ENCODE measurements at places on chromosomes 4 and X. TPM values are rescaled to one million over a fixed set of nuclear protein-coding genes. Genes with fewer than 3 reads are reported as not detected.

Gene VCX3A
- polyA plus RNA-seq = 0.20 TPM

Gene AADAT
- polyA plus RNA-seq = 25.0 TPM

- DNase-seq = no peak
Observed at GRCh38 chr4:184395971-184396391, 78.4 kb downstream of the IRF2 start.

Gene DCX
- polyA plus RNA-seq = 2.2 TPM

DNA sequence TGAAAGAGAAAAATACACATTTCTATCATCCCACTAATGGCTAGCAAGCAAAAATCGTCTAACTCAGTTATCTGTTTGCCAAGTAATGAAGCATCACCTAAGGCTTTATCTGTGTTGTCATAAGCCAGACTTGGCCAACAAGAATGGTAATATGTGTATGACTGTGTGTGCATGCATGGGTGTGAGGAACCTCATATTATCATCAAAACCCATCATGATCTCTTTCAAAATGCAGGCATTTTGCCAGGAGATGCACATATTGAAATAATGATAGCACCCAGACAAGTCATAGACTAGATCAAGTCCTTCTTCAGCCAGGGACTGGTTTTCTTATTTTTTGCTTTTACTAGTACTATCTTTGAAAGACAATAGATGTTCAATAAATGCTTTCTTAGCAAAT lies 172.5 kb upstream of the FMR1 start:
- DNase-seq = no peak

GRCh38 chr4:138833974-138834373 lies 181.6 kb upstream of the NOCT start:
- no peak for DNase-seq

Gene BEND2
- polyA plus RNA-seq = 0.07 TPM

Measured in renal cortex interstitium (tissue), 15 donors.